ENCODE measurements at places on chromosomes 2 and 18.

DNA sequence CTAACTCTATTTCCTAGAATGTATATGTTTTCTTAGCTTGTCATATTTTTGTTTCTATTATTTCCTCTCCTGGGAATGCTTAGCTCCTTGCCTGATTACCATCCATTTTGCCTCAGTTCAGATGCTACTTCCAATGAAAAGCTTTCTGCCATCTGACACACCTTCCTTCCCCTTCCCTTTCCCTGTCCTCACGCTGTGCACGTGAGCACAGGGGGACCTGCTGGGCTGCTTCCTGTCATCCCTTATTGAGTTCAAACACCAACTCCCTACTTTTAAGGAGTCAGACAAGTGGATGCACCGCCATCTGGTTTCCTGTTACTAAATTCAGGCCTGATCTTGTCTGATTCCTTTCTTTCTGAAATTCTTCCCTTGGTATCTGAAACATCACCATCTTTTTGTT, 2.4 kb upstream of the INO80C start:
- no peak for DNase-seq

- DNase-seq, result no peak
Observed at GRCh38 chr18:8056723-8057122, 489.6 kb downstream of the PTPRM start.

GRCh38 chr18:41928581-41928980, 26.5 kb upstream of the PIK3C3 start:
- DNase-seq, result no peak

DNA sequence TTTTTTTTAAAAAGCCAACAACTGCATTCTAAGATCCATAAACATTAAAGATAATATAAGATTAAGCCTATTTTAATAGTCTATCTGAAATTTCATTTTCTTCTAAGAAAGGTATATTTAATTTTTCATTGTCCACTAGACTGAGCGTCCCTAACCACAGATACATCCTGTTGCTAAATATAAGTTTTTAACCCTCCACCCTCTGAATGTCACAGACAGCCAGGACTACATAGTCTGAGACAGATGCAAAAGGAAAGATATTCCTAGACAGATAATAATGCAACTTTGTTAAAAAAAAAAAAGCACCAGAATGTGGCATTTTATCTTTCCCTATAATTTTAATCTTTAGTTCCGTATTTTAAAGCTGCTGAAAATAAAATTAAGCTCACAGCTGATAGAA, 114.6 kb downstream of the ZEB2 start:
- DNase-seq, result no peak

DNA sequence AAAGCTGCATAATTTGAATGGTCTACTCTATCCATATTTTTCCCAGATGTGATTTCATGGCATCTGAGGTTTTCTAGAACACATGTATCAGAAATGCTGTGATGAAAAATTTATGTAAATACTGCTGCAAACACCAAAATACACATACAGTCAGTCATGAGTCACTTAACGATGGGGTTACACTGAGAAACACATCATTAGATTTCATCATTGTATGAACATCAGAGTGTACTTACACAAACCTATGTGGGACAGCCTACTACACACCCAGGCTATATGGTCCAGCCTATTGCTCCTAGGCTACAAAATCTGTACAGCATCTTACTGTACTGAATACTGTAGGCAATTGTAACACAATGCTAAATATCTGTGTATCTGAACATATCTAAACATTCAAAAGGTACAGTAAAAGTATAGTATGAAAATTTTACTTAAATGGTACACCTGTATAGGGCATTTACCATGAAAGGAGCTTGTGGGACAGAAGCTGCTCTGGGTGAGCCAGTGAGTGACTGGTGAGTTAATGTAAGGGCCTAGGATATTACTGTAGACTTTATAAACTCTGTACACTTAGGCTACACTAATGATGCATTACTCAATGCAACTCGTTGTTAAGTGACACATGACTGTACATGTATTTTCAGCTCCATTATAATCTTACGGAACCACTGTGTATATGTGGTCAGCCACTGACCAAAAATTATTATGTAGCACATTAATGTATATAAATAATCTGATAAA, 33.5 kb downstream of the PNO1 start:
- DNase-seq, result no peak

DNA sequence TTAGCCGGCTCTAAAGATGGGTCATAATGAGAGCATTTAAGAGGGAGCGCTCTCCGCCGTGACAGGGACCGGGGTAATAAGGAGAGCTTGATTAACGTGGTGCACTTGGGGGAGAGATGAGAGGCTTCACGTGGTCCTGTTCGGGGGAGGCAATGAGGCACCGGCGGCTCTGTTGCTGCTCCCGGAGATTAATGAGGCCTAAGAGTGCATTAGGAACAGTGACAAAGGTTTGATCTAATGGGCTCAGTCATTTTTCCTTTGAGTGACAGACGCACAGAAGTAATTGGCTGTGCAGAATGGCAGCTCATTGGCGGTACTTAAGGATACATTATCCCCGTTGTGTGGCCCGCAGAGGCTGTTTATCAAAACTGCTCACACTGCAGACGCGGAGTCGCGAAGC, 250.7 kb downstream of the GBX2 start:
- no peak for DNase-seq

GRCh38 chr2:51722311-51722710, 690.4 kb upstream of the NRXN1 start:
- no peak for DNase-seq

DNA sequence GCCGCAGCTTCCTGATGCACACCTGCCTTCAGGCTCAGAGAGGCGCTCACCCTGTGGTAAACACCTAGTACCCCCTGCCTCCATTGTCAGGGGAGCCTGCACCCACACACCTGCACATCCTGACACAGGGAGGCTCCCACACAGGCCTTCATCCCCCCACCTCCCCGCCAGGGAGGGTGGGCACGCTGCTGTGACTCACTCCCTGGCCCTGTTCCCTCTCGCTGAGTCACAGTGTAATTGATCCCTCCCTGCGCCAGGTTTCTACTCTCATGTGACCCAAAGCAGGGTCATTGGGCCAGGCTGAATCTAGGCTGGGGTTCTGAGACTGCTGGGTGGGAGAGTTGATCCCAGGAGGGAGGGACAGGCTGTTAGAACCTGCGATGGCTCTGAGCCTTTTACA, 8.5 kb upstream of the CELF4 start:
- DNase-seq, result no peak

DNA sequence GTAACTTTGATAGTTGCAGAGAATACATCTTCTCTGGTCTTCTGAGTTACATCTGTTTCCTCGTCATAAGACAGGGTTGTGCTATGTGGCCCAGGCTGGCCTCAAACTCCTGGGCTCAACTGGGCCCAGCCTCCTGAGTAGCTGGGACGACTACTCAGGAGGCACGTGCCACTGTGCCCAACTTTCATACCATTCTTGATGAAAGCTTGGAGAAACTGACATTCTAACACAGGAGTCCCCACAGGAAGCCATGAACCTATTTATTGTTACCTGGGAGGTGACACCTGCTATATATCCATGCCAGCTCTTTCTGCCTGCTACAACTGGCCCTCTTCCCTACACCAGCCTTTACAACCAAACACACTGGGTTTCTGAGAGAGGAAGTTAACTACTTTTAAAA, 19.1 kb downstream of the EIF2AK3 start:
- no peak for DNase-seq

DNA sequence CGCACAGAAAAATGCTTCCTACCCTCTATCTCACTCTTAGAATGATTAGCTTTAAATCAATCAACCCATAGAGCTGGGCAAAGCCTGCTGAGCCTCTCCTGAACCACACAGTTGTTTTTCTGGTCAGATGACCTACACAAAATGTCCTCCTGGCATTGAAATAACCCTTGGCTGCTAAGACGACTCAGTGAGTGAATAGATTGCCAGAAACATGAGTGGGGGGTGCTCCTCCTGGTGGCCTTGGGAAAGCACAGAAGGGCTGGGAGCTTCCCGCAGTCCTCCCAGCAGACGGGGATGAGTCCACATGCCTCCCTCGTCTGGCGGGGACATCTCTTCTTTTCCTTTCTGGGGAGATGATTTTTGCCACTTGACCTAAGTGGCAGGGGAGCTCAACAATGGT, 14.9 kb downstream of the MAL start:
- DNase-seq, result no peak

DNA sequence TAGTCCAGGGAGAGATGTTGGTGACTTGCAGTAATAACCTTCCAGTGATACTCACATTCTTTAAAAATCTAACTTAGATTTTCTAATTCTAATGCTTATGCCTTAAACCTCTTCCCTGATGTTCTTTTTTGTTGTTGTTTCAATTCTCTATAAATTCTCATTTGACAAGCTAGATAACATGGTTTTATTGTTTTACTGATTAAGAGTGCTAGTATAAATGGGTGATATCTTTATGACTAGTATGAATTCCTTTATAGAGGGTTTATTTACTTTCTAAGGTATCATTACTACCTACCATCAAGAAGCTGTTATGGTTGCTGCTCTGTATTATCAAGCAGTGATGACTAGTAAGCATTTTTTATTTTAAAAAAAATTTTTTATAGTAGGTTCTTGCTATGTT, 35.0 kb downstream of the ACVR2A start:
- no peak for DNase-seq

DNA sequence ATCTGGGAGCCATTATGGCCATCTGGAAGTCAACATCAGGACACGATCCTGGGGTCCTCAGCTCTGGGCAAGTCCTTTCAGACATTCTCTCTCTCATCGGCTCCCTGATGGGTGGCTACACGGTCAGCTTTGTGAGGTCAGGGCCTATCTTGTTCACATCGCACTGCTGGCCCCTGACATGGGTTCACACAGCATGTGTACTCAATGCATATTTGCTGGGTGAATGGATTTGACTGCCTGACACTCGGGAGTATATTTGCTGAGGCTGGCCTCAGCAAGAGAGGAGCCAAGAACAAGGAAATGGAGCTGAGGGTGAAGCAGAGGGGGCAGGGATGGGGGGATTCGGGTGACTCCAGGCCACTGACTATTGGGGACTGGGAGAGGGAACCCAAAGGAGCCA, 50.5 kb downstream of the SLC4A5 start:
- no peak for DNase-seq

DNA sequence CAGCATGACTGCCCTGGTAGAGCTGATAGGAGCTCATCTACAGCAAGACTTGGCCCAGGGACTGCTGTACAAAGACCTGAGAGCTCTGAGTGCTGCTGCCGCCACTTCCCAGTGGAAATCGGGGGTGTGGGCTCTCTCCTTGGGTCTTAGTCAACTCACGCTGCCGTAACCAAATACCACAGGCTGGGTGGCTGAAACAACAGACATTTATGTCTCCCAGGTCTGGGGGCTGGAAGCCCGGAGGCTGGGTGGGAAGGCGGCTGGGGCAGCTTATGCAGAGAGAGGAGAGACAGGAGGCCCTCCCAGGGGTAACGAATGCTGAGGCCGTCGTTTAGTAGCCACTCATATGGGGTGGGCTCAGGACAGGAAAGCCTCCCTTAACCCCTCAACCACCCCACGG, 15.4 kb upstream of the MAL start:
- no peak for DNase-seq

GRCh38 chr18:8231316-8231715, 377.9 kb upstream of the RAB12 start:
- no peak for DNase-seq

DNA sequence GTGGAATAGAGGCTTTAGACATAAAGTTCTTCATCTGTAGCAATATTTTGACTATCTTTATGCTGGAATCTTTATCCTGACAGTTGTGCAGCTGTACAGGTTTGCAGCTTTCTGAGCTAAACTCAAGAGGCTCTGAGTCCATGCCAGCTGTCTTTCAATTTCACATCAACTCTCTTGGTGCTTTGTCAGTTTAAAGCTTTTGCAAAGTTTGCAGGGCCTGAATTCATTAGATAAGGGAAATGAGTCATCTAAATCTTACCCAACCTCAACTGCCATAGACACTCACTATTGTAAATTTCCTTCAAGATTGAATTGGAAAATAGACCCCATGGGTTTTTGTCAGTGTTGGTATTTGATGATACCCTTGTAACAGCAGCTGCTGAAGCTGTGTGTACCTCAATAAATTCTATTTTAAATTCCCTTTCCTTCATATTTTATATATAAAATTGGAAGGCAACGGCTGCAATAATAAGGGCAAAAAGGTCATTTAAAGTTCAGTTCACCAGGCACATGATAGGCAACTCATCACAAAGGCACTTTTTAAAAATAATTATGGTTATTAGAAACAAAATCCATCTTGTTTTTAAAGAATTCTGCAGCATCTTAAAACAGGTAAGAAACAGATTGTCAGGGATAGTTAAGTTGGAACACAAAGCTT, 169.9 kb upstream of the SLC39A10 start:
- DNase-seq, result no peak

- DNase-seq, result no peak
Observed at GRCh38 chr18:38539371-38539770, 973.8 kb upstream of the CELF4 start.

- DNase-seq, result no peak
Observed at GRCh38 chr18:76967721-76968472, 145.5 kb downstream of the ZNF236 start.

DNA sequence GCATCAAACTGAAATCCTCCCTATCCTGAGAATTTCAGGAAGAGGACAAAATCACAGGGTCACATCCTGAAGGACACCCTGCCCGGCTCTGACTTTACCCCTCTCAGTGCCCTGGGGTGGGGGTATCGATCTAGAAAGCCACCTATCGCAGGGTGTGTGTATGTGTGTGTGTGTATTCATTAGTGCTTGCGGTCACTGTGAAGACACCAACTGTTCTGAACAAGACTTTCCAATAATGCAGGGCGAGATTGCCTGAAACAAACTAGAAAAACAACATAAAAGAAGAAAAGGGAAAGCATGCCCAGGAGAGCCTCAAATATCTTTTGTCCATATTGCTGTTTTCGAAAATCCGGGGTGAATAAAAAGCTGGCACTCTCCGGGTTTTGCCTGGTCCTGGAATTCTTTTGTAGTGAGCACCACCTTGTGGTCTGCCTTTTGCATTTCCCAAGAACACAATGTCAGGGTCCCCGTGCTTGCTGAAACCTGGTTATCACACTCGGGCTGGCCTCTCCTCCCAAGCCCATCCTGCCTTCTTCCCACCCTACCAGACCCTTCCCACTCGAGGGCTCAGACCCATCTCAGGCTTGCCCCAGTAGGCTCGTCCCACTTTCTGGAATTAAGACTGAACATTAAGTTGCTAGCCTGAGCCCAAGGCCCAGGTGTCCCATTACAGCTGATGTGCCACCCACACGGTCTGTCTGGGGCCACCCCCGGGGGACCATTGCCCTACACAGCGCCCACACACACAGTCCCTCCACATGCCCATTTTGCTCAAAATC, 25.0 kb upstream of the COPS8 start:
- no peak for DNase-seq

GRCh38 chr2:160063271-160063670, 856 bp upstream of the PLA2R1 start:
- no peak for DNase-seq

- no peak for DNase-seq
Observed at GRCh38 chr18:57081899-57082298, 65.0 kb upstream of the BOD1L2 start.

Measured in stimulated activated CD4-positive, alpha-beta T cell treated with anti-CD3 and anti-CD28 coated beads, TNF-alpha, amount 100 ng/mL, for 1 hour (primary cell).